Activated CD8-positive, alpha-beta memory T cell treated with anti-CD3 and anti-CD28 coated beads, Interleukin-2, amount 50 U/mL, for 48 hours (primary cell): ENCODE measurements at places on chromosomes 16 and 17.

GRCh38 chr16:86066811-86067210 lies 167.8 kb downstream of the IRF8 start:
- DNase-seq, result no peak

DNA sequence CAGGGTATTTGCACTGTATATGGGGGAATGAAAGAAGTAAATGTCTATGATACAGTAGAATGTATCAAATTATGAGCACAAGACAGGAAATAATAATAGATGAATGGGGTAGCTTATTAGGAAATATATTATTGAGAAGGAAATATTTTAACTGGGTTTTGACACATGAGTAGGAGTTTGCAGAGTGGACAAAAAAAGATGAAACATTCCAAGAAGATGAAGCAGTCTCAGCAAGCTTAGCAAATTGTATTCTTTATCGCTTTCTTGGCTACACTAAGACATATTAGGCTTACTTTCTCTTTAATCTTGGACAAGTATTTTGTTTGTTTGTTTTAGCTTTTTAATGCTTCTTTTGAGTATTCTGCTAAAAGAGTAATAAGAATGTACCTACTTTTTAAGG lies 1.3 kb upstream of the KRTAP4-9 start:
- DNase-seq, result no peak

GRCh38 chr17:36657763-36658490 lies 56.5 kb downstream of the MRM1 start:
- DNase-seq, result peak; percentile 66

DNA sequence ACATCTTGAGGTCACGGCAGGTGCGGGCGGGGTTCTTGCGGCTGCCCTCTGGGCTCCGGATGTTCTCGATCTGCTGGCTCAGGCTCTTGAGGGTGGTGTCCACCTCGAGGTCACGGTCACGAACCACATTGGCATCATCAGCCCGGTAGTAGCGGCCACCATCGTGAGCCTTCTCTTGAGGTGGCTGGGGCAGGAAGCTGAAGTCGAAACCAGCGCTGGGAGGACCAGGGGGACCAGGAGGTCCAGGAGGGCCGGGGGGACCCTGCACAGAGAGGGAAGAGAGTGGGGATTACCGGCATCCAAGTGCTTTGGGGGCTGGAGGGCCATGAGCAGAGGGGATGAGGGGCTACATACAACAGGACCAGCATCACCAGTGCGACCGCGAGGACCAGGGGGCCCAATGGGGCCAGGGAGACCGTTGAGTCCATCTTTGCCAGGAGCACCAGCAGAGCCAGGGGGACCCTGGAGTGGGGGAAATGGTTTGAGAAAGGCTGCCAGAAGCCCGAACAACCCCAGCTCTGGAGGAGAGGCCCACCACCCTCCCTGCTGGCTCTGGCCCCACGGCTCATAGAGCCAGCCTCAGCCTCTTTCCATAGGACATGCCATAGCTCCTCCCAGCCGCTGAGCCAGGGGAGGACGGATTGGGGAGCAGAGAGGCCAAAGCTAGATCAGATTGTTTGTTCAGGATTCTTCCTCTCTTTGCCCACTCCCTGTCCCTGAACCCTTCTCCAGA lies 14.6 kb downstream of the COL1A1 start:
- no peak for DNase-seq

DNA sequence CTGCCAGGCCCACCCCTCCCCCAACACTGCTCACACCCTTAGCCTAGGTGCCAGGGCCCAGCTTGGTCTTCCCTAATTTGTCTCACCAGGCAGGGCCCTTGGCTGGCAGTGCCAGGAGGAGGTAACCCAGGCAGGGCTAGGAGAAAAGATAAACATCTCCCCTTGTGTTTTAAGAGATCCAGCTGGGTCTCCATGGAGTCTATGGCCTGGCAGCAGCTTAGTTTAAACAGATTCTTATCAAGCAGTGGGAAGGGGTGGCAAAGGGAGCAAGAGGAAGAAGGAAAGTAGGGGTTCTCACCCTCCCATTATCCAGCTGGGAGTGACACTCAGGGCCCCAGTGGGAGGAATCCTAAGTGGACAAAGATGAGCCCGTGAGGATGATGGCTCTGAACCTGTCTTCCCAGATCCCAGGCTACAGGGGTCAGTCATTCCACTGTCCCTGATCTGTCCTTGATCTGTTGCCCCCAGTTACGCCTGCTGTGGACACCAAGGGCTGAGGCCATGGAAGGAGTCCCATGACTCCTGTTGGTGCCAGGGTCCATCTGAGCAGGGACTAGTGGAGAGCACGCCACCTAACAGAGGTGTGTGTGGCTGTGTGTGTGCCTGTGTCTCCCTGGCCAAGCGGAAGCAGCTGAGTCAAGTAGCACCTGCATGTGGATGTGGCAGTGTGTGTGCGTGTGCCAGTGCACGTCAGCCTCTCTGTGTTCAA lies 47.4 kb upstream of the MEIOC start:
- no peak for DNase-seq

GRCh38 chr16:66751053-66751302 lies 431 bp downstream of the DYNC1LI2 start:
- peak; percentile 63 for DNase-seq

GRCh38 chr17:2980211-2980903 lies 83.0 kb downstream of the OR1D5 start:
- peak; percentile 25 for DNase-seq

DNA sequence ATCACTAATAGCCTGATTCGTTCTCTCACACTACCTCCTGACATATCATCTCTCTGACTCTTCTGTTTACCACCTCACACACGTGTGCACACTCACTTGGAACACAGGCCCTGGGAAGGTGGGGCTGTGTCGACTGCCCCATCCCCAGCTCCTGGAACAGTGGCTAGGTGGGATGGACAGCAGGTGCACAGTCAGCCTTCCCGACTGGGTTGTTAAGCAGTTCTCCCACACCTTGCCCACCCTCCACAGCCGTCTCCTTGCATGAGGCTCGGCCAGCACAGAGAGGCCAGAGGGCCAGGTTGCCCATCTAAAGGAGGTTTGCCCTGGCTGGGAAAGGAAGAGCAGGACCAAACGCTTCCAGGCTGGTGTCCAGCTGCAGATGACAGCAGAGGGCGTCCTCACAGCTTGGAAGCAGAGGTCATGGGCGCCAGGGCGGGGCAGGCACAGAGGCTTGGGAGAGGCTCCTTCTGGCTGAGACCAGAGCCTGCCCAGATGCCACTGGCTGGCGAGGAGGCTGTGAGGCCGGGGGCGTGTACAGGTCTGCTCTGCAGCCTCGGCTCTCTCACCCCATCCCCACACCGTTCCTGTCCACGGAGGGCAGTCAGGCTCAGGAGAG lies 92.8 kb downstream of the AMFR start:
- DNase-seq, result no peak

DNA sequence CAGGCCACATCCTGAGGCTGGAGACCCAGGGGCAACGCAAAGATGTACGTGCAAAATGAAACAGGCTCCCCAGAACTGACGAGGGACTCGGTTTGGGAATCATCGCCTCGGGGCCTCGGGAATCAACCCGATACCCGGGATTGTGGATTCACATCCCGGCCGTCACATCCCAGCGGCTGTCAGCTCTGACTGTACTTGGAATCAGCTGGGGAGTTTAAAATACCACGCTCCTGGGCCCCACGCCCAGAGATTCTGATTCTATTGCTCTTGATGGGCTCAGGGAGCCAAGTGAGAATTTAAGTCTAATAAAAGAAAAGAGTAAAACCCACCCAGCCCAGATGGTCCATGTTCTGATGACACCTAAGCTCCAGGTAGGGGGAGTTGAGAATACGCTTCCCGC lies 42.2 kb downstream of the MRM3 start:
- DNase-seq, result no peak

GRCh38 chr16:50126183-50126582 lies 26.9 kb upstream of the TENT4B start:
- no peak for DNase-seq

GRCh38 chr17:21242026-21242697 lies 11.0 kb downstream of the NATD1 start:
- no peak for DNase-seq

GRCh38 chr16:27193300-27193990 lies 9.9 kb upstream of the KDM8 start:
- no peak for DNase-seq

DNA sequence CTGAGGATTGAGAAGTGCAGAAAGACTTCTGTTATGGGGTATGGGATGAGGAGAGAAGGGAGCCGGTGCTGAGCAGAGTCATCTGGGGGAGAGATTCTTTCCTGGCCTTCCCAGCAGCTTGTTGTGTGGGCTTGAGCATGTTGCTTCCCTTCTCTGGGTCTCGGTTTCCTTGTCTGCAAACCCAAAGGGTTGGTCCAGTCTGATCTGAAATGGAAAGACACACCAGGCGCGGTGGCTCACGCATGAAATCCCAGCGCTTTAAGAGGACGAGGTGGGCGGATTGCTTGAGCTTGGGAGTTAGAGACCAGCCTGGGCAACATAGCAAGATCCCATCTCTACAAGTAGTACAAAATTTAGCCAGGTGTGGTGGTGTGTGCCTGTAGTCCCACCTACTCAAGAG lies 6.0 kb downstream of the SOCS3 start:
- no peak for DNase-seq

DNA sequence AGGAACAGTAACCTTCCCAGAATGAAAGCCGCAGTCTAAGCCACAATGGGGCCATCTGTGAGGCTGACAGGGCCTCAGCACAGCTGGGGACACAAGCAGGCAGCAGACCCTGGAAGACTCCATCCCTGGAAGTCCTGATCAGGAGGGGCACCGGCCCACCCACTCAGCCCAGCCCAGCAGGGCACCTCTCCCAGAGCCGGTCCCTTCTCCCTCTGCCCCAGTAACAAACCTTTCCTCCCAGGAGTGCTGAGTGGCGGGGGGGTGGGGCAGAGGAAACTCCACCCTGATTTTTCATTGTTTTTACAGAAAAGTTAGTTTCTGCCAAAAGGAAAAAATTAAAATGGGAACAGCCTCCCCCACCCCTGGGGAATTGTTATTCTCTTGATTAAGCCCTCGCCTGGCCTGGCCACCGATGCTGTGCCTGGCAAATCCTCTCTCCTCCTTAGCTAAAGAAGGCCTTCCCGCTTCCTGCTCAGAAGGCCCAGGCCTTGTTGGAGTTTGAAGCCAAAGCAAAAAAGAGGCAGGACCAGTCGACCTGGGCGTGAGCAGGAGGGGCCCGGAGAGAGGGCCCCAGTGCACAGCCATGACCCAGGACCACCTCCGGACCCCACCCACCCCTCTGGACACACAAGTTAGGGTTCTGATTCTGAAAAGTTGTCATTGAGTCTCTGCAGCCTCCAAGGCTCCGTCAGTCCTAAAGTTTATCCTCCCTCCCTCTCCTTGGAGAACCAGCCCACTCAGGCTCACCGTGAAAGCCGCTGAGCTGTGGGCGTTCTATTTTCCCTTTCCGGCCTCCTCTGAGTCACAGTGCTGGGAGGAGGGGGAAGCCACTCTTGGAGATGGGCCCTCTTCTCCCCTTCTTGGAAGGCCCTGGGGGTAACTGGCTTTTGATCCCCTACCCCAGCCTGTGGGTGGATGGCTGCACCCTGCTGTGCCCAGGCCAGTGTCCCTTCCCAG lies 128.4 kb upstream of the TNRC6C start:
- DNase-seq, result no peak

- DNase-seq, result no peak
Observed at GRCh38 chr16:47493381-47494337, 32.5 kb downstream of the PHKB start.

- DNase-seq, result no peak
Observed at GRCh38 chr17:80729016-80729415, 184.4 kb downstream of the RPTOR start.

DNA sequence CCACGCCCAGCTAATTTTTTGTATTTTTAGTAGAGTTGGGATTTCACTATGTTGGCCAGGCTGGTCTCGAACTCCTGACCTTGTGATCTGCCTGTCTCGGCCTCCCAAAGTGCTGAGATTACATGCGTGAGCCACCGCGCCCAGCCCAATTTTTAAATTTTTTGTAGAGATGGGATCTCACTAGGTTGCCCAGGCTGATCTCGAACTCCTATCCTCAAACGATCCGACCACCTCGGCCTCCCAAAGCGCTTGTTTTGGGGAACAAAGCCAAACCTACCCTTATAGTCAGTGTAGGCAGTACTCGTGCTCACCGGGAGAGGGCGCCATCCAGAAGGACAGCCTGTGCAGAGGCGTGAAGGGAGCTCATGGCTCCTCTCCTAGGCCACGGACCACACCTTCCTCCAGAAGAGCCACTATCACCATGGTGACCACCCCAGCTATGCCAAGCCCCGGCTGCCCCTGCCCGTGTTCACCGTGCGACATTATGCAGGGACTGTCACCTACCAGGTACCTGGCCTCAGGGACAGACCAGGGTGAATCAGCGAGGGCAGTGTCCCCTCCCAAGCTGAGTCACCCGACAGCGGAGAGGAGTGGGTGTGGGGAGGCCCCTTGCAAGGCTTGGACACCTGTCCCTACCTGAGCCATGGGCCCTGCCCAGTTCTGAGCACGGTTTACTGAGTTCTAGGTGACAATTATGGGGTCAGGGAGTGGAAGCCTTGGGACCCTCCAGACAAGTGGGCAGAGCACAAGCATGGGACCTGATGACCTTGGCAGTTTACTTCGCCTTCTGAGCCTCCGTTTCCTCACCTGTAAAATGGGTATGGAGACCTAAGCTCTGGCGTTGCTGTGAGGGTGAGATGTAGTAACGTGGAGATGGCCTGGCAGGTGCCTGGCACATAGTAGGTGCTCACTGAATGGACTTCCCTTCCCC lies 13.7 kb downstream of the MYO15B start:
- DNase-seq, result peak; percentile 88

GRCh38 chr17:66492561-66493005 lies 190.2 kb downstream of the PRKCA start:
- DNase-seq, result no peak

- DNase-seq, result no peak
Observed at GRCh38 chr17:74024871-74025531, 178.5 kb upstream of the RPL38 start.

- DNase-seq, result peak; percentile 17
Observed at GRCh38 chr17:83146347-83146746, 66.9 kb downstream of the METRNL start.

GRCh38 chr17:12342609-12343435 lies 322.1 kb downstream of the MAP2K4 start:
- DNase-seq, result no peak

DNA sequence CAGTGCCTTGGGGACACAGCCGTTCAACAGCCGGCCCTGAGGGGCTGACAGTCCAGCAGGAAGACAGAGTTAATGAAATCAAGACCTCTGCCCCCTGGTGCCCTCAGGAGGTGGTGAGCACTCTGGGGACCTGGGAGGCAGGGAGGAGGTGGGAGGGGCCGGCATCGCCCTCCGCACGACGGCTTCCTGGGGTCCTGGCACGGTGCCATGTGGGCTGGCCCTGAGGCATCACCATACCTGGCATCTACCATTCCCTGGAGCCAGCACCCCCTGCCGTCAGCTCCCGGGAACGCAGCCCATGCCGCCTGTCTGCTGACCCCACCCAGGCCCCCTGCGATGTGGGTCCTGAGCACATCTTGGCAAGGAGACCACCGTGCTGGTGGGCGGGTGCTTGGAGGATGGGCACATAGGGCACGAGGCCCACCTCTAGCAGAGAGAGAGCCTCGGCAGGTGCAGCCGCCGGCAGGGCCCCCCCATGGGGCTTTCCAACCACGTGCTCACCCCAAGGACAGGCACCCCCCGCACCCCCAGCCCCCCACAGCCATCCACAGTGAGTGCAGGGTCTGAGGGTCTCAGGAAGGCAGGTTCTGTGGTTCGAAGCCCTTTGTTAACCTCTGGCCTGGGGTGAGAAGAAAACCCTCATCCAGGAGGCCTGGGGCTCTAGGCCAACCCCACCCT lies 52.5 kb downstream of the ZFPM1 start:
- peak; percentile 85 for DNase-seq

- no peak for DNase-seq
Observed at GRCh38 chr17:63792055-63792729, 18.2 kb downstream of the DDX42 start.
